ENCODE measurements at places on chromosomes 7 and 10.

- no peak for DNase-seq
Observed at GRCh38 chr10:62665771-62666170, 138.7 kb upstream of the ADO start.

GRCh38 chr10:90960355-90960814, 39.5 kb upstream of the ANKRD1 start:
- no peak for DNase-seq

GRCh38 chr10:101772895-101773761, 2.8 kb downstream of the FGF8 start:
- DNase-seq = no peak

DNA sequence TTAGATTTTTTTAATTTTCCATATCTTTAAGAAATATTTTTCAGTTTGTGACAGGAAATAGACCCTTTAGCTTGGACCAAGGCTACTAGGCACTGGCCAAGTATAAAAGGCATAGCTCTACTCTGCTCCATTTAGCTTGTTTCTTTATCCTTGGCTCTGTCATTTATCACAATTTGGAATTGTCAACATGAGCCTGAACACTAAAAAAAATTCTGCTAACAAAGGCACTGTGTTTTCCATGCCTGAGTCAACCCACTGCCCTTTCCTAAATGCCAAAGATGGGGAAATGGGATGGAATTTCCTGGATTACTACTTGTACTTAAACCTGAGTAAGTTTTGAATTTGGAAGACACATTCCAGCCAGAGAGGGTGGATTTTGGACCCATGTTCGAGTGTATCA, 128.4 kb downstream of the NSUN6 start:
- no peak for DNase-seq

DNA sequence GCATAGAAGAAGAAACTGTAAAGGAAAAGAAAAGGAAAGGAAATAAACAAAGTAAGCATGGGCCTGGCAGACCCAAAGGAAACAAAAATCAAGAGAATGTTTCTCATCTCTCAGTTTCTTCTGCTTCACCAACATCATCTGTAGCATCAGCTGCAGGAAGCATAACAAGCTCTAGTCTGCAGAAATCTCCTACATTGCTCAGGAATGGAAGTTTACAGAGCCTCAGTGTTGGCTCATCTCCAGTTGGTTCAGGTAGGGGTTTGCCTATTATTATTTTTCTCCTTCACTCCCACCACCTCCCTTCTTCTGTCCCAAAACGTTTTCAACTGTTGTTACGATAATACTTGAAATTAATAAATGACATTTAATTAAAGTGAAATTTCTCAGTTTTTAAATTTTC, 139.6 kb downstream of the MLLT10 start:
- DNase-seq = peak; percentile 2

GRCh38 chr10:89119651-89120050, 87.5 kb downstream of the CH25H start:
- DNase-seq = no peak

DNA sequence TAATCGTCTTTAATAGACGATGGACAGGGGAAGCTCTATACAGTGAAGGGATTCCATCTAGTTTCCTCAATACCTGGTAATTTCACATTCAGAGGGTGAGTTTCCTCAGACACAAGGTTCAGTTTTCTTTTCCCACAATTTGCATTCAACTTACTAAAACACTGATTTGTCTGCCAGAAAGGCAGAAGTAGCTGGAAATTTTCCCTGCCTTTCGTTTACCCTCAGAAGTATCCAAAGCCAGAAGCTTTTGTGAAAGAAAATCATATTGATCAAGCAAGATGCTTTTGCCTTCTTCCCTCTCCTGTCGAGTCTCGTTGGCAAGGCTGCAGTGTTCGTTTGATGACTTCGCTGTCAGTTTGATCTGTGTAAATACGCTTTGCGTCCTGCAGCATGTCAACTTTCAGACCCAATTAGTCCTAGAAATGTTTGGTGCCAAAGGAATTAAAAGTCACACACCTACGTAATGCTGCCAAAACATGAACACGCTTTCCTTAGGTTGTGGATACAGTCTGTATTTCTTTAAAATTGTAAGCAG, 631.9 kb upstream of the FOXK1 start:
- no peak for DNase-seq

DNA sequence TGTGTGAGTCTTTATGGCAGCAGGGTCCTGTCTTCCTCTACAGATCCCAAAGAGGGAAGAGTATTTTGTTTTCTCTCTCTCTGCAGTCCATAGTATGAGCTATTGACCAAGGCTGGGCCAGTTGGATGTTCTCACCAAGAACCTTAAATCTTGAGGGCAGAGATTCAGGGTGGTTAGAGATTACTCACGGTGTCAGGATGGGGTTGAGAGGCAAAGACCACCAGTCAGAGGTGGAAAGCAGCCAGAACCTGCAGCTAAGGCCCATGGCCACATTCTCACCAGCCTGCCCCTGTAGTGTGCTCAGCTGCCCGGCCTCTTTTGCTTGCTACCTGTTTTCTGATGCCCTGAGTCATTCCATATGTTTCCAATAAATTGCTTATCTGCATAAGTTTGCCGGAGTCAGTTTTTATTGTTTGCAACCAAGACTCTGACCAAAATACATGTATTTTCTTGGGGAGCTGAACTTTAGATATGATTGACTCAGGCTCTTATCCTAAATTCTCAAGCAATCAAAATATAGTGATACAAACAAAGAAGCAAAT, 67.0 kb downstream of the MAP3K8 start:
- DNase-seq = no peak

DNA sequence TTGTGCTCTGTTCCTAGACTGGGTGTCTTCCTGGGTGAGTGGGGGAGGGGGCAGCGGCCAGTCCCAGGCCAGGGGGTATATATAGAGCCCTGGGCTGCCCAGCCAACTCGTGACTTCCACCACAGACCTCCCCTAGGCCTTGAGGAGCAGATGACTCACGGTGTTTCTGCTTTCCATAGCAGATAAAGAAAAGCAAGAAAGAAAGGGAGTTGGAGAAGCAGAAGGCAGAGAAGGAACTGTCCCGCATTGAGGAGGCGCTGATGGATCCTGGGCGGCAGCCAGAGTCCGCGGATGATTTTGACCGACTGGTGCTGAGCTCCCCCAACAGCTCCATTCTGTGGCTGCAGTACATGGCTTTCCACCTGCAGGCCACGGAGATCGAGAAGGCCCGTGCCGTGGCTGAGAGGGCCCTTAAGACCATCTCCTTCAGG, 10.1 kb downstream of the CALHM2 start:
- DNase-seq = no peak
